ENCODE measurements at places on chromosomes 16 and 17.

- no peak for DNase-seq
Observed at GRCh38 chr16:28522792-28523191, 16.0 kb downstream of the NUPR1 start.

- no peak for DNase-seq
Observed at GRCh38 chr16:51114382-51114781, 36.7 kb downstream of the SALL1 start.

GRCh38 chr17:69525920-69526841 is 111.7 kb downstream of the MAP2K6 start:
- peak; percentile 24 for DNase-seq

GRCh38 chr16:56032072-56032471 is 156.9 kb upstream of the CES5A start:
- DNase-seq = no peak

- no peak for DNase-seq
Observed at GRCh38 chr17:8125947-8126490, 2.1 kb upstream of the HES7 start.

GRCh38 chr16:68128577-68129305 is 43.6 kb downstream of the NFATC3 start:
- DNase-seq = no peak

DNA sequence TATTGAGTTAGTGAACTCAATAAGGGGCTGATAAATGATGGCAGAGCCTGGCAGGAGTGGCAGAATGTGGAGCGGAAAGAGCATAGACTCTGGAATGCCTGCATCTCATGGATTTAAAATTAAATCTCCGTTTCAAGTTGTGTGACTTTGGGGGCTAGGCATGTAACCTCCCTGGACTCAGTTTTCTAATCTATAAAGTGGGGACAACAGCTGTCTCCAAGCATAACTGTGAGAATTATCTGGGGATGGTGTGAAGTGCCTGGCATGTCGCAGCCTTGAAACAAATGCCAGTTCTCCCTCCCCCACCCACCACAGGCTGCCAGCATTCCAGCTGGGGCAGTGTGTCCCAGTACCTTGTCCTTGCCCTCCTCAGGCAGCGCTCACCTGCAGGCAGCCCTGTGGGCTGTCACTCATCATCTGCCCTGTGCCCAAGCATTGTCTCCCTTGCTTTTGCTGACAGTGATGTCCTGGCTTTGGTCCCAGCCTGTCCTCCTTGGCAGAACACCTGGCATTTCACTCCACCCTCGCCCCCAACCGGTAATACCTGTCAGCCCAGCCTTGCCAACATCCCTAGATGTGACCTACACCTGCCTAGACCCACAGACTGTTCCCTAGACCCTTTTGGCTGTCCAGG is 129.6 kb downstream of the MRM1 start:
- no peak for DNase-seq

GRCh38 chr16:31471875-31472708 is at the start of gene TGFB1I1:
TSS of gene TGFB1I1 (plus strand) at chr16:31472152. CDS start at chr16:31472189, 37 bp downstream.
- DNase-seq = no peak

GRCh38 chr17:82228278-82228841 is 482 bp upstream of the SLC16A3 start:
- DNase-seq = peak; percentile 75

- no peak for DNase-seq
Observed at GRCh38 chr17:79691931-79692330, 38.8 kb upstream of the ENPP7 start.

DNA sequence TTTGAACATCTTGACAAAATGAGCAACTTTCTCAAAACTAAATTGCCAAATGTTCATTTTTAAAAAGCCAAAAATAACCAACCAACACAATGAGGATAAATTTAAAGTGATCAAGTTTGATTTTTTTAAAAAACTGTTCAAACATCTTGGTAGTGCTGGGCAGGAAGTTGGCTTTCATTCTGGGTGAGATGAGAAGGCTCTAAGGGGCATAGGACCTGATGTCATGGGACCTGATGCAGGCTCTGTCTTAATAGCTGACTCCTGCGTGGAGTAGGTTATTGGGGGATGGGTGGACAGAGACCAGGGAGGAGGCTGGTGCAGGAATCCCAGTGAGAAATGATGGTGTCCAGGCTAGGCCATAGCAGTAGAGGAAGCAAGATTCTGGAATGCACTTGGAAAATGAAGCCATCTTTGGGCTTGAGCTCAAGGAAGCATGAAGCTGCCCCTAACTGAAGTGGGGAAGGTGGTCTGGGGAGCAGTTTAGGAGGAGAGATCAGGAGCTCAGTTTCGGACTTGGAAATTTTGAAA is 20.4 kb downstream of the NLRC5 start:
- no peak for DNase-seq

DNA sequence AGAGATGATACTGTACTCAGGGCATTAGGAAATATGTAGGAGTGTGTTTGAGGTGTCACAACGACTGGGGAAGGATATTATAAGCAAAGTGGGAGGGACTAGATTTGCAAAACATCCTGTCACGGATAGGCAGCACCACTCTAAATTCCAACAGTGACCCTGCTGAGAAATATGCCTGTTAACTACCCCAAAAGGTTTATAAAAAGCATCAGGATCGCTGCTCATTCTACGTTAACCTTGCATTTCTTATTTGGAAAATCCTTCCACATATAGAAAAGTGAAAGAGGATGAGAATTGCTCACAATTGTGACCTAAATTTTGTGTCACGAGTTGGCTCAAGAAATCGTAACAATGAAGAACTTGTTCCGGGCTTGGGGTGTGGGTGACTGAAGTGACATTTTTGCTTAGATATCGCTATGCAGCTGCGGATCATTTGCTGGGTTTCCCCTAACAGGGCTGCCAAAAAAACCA is 51.6 kb downstream of the N4BP1 start:
- DNase-seq = no peak

GRCh38 chr17:59796785-59797205 is 89.3 kb downstream of the VMP1 start:
- DNase-seq = no peak

GRCh38 chr17:17091856-17092756 is 49.8 kb downstream of the MPRIP start:
- no peak for DNase-seq

DNA sequence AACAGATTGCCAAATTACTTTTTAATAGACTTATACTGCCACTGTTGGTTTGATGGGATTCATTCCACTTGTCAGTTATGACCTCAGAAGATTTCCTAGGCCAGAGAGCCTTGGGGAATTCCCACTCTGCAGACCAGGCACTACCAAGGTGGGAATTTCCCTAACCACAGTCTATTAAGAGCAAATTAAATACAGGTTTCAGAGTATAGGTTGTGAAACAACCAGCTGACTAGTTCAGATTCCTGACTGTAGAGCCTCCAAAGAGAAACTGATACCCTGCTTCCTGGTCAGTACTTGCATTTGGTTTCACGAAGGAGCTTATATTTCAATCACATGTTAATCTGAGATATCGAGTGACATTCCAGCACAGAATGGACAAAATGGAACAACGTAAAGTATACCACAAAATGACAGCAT is 186.5 kb downstream of the STX8 start:
- DNase-seq = no peak

DNA sequence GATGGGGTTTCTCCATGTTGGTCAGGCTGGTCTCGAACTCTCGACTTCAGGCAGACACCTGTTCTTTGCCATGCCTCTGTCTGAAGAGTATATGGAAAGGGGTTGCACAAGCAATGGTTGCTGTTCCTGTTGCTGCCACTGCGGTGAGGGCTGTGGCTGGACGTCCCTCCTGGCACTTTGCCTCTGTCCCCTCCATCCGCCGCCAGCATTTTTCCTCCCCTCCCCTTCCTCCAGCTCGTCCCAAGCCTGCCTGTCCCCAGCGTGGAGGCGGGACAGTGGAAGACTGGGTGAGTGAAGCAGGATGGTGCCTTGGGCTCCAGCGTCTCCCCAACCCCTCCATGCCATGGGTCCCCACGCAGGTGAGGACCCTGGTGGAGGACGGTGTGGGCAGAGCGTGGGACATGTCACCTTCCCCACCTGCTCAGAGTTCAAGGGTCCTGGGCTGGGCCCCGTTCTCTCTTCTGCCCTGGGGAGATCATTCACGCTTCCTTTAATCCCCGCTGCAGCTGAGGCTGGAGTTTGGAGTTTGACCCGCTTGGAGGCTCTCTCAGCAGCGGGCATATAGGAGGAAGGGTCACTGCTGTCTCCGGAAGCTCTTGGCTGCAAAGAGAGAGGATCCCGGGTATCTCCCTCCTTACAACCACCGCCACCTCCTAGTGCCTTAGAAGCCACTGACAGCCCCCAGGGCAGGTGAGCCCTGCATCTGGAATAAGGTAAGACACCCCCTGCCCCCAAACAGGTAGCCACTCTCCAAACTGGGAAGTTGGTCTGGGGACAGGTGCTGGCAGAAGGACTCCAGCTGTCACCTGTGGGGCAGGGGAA is at the start of gene SLC5A11:
Gene SLC5A11 (plus strand): TSS at position 238 of the 822 bp plus-strand sequence. CDS start 12,681 bp downstream, outside the sequence.
- no peak for DNase-seq

DNA sequence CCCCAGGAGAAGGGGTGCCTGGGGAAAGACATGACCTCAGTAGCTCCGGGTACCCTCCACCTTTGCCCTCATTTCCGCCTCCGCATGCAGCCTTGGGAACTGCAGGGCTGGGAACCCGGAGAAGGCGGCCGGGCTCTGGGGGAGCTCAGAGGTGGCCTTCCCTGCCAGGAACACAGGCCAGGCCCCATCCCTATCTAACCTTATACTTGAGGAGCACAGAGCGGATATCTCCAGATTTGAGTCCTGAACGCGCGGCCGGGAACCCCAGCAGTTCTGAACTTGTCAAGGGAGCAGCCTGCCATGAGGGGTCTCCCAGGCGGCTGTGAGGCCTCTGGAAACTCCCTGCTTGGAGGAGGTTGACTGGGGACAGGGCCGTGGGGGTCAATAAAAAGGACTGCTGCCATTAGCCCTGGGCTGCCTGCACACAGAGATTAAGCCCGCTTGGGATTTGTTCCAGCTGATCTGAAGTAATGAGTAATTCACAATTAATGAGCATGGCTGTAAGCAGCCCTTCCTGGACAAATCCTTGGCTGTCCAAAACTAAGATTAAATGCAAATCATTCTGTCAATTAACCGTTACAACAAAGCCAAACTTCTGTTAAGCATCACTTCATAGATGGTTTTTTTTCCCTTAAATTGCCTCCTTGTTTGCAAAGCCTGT is 26.3 kb upstream of the METRNL start:
- DNase-seq = no peak

GRCh38 chr17:50440172-50440837 is 14.3 kb downstream of the ACSF2 start:
- no peak for DNase-seq

- DNase-seq = peak; percentile 77
Observed at GRCh38 chr17:18217412-18218015, 7.9 kb upstream of the LLGL1 start.

Data from DND-41 (cell line).